Immature natural killer cell (primary cell): ENCODE measurements at places on chromosomes 1 and 21.

DNA sequence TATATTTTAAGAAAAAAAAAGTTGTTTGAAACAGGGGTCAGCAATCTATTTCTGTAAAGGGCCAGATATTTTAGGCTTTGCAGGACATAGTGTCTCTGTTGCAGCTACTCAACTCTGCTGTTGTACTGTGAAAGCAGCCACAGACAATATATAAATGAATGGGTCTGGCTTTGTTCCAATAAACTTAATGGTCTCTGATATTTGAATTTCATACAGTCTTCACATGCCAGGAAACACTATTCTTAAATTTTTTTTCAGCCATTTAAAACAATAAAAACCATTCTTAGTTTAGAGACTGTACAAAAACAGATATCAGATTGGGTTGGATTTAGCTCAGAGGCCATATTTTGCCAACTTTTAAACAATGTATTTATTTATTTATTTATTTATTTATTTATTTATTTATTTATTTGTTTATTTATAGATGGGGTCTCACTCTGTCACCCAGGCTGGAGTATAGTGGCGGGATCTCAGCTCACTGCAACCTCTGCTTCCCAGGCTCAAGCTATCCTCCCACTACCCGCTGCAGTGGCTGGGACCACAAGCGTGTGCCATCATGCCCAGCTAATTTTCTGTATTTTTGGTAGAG is 102.8 kb downstream of the DNM3 start:
- H3K36me3 ChIP-seq, result no peaks in the 10 kb centered on the region
- H3K4me1 ChIP-seq, result no peaks in the 10 kb centered on the region
- no peak overlapping the region for H3K27ac ChIP-seq

DNA sequence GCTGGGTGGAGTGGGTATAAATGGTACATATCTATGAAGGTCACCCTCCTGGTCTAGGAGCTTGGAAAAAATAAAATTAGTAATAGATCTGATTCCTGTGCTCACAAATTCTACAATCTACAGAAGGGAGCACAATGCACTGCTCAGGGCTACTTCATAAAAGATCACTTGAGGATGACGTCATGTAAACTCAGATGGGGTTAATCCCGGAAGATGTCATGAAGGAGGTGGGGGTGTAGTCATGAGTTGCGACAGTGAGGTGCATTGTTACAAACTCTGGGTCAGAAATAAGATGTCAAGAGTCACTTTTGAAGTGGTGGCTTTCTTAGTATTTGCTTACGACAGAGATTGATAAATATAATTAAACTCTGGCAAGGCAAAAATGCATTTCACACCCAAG is 68.2 kb downstream of the LHX9 start:
- H3K27ac ChIP-seq, result no peak overlapping the region
- H3K4me3 ChIP-seq, result no peak overlapping the region
- H3K27me3 ChIP-seq, result peaks cover 1% of the 10 kb centered on the region
- H3K36me3 ChIP-seq, result no peaks in the 10 kb centered on the region
- H3K4me1 ChIP-seq, result peaks cover 13% of the 10 kb centered on the region

DNA sequence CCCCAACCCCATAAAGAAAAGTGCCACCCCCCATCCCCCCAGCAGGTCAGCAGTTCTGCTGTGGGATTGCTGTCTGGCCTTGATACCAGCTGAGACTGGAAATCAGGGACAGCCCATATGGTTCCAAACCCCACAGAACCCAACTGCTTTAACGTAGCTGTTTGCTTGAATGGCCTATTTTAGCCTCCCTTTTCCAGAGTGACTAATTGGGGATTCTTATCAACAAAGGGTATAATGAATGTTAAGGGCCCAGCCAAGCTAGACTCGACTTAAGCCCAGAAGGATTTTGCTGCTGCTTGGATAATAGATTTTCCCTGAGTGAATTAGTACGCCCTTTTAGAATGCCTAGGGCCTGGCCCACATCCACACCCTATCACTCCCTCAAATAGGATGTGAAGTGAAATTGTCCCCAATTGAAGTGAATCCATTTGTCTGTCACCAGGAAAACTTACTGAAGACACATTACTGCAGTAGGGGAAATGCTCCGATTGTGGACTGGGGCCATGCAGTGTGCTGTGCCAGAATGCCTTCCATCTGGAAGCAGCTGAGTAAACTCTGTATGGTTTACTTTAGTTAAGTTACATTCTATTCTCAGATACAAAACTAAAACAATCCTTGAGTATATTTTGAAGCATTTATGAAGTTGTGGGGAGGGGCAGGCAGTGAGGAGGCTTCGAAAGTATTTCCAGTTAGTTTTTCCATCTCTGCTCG is 156.9 kb downstream of the DHRS3 start:
- no peak overlapping the region for H3K4me3 ChIP-seq
- peak overlapping the region; percentile 53 for H3K27ac ChIP-seq
- H3K27me3 ChIP-seq, result peaks cover 2% of the 10 kb centered on the region

DNA sequence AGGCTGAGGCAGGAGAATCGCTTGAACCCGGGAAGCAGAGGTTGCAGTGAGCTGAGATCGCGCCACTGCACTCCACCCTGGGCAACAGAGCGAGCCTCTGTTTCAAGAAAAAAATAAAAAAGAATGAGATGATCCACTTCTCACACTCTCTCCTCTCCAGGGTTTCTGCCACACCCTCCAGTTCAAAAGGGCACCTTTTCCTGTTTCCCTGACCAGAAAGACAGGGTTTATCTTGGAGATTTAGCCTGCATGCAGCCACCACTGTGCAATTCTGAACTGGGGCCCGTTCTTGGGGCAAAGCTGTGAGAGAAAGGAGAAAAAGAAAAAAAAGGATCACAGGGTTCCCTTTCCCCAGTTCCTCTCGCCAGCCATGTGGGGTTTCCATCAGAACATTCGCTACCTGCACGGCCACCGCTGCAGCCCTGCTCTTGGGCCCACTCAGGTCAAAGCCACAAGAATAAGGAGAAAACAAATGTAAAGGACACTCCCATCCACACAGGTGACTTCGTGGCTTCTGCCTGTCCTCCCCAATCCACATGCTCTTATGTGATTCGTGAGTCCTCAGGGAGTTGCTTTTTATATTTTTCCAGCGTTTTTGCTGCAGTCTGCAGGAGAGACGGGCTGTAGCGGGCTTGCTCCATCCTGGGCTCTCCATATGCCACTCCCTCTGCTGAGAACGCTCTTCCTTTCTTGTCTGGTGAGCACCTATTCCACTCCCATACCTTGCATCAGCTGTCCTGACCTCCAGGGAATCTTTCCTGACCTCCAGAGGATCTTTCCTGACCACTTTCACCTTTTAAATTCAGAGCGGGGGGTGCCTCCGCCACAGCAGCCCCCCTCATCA is 26.4 kb downstream of the GNG4 start:
- H3K27me3 ChIP-seq, result no peaks in the 10 kb centered on the region
- no peak for DNase-seq
- no peaks in the 10 kb centered on the region for H3K36me3 ChIP-seq
- no peak overlapping the region for H3K27ac ChIP-seq

DNA sequence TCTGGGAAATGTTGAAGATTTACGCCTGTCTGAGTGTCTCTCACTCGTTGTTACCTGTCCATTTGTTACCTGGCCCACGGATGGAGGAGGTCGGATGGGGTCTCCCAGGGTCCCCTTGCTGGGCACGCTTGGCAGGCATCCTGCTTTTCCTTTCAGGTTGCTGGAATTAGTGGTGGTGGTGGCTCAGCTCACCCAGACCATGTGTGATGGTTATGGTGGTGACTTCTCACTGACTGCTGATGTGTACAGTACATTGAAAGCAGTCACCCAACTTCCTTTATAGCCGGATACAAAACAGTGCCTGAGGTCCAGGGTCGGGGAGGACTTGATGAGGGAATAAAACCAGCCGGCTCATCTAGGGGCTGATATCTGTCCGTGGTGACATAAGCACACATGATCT is 19.5 kb downstream of the MAPKAPK2 start:
- DNase-seq, result peak; percentile 44
- H3K4me3 ChIP-seq, result peak overlapping the region; percentile 71
- H3K27me3 ChIP-seq, result no peaks in the 10 kb centered on the region
- peaks cover 90% of the 10 kb centered on the region for H3K4me1 ChIP-seq
- no peaks in the 10 kb centered on the region for H3K36me3 ChIP-seq

DNA sequence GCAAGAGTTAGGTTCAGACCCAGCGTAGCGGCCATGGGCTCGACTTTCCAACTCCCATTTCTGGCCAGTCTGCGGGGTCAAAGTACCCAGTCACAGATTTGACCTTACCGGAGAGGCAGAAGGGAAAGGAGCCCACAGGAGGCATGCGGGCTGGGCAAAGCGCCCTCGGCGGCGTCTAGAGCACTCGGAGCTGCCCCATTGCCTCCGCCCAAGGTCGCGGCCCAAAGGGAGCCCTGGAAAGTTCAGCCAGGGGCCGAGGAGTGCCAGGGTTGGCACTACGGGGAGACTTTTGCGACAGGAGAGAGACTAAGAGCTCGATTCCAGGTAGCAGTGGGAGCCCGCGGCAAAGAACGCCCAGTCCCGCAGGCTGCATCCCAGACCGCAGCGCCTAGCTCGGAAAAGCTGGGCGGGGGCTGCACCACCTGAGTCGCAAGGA is 896 bp downstream of the KANK4 start:
- no peaks in the 10 kb centered on the region for H3K4me1 ChIP-seq
- no peak overlapping the region for H3K27ac ChIP-seq
- peaks cover 19% of the 10 kb centered on the region for H3K27me3 ChIP-seq
- no peaks in the 10 kb centered on the region for H3K36me3 ChIP-seq

DNA sequence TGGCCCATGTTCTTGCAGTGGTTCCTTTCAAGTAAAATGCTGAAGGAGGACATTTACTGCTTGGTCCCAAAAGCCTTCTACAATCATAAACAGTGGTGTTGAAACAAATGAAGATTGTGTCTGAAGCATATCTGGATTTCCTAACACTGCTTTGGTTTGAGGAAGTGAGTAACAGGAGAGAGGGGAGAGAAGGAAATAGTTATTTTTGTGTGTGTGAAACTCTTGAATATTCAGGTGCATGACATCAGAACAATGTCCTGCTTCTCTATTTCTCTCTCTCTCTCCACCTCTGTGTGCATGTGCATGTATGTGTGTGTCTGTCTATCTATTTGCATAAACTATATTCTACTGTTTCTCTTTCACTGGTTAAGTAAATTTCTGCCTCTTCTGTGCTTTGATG is 61.4 kb upstream of the TNFSF18 start:
- no peak for DNase-seq
- H3K27ac ChIP-seq, result no peak overlapping the region
- no peak overlapping the region for H3K4me3 ChIP-seq
- H3K36me3 ChIP-seq, result peaks cover 8% of the 10 kb centered on the region
- no peaks in the 10 kb centered on the region for H3K27me3 ChIP-seq
- H3K4me1 ChIP-seq, result no peaks in the 10 kb centered on the region

GRCh38 chr1:84506002-84506728 is at the start of the genes GNG5 and SPATA1:
GNG5 (minus strand) TSS chr1:84506581; CDS start chr1:84506091, 490 bp downstream.
SPATA1 (plus strand) TSS chr1:84506386; CDS start chr1:84516360, 9,974 bp downstream.
- peak within 1 kb of the TSS; percentile 99 for H3K27ac ChIP-seq
- H3K27me3 ChIP-seq, result peaks cover 3% of the 10 kb centered on the region
- H3K4me1 ChIP-seq, result peaks cover 57% of the 10 kb centered on the region
- peak; percentile 97 for DNase-seq

DNA sequence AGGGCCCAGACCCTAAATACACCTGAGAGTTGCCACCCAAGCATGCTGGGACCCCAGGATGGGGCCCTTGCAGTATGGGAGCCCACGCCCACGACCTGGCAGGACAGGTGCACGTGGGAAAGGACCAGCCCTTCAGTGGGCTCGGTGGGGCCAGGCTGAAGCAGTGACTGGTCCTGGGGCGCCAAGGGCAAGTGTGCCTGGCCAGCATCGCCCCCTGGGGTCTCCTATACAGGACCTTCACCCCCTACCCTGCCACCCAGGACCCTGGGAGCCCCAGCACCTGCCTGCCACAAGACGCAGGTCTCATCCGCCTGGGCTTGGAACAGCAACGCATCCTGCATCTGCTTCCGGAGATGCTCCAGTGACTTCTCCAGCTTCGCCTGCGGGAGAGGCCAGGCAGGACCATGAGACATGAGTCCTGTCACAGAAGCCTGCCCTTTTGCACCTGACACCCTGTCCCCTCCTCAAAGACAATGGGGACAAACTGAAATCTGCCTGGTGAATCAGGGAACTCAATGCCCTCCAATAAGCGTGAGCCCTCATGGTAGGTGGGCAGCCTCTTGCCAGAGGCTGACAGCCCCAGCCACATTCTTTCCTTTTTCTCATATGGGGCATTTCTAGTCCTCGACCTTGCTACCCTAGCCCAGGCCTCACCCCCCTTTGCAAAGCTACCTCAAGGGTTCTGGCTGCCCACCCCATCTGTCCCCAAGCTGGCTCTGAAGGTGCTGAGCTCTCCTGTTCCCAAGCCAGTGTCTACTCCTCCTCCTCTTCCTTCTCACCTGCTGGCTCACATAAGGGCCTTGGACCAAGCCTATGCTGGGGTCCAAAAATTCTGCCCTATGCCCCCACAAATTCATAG is 4.6 kb downstream of the TRIM11 start:
- H3K36me3 ChIP-seq, result peaks cover 9% of the 10 kb centered on the region
- H3K27ac ChIP-seq, result no peak overlapping the region
- H3K4me1 ChIP-seq, result peaks cover 65% of the 10 kb centered on the region
- peaks cover 10% of the 10 kb centered on the region for H3K27me3 ChIP-seq
- DNase-seq, result no peak
- H3K4me3 ChIP-seq, result no peak overlapping the region

GRCh38 chr1:225652729-225653462 is at the start of gene ENAH:
ENAH (minus strand) TSS chr1:225653123; CDS start chr1:225652690, 433 bp downstream.
- peak; percentile 7 for DNase-seq
- no peaks in the 10 kb centered on the region for H3K36me3 ChIP-seq
- peaks cover 33% of the 10 kb centered on the region for H3K27me3 ChIP-seq
- peaks cover 12% of the 10 kb centered on the region for H3K4me1 ChIP-seq

DNA sequence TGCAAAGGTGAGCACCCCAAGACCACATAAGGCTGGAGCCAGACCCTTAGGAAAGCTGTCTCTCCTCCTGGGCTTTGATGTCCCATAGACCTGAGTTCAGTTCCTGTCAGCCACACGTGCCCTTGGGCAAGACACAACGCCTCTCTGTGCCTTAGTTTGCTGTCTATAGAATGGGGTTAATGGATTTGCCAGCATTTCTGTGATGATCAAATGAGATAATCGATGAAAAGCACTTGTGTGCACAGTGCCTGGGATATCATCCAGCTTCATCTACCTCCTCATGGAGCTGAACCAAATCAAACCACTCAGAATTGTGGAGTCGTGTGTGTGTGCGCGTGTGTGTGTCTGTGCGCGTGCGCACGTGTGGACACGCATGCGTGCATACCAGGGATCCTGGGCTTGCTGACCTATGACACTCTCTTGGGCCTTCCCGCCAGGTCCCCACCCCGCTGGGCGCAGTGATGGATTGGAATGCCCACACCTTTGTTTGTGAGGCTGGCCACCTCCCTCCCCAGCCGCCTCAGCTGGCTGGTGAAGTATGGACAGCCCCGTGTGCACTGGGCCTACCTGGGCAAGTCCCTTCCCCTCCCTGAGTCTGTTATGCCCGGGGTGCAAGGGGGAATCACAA is 5.2 kb downstream of the TTC22 start:
- H3K4me1 ChIP-seq, result peaks cover 63% of the 10 kb centered on the region
- H3K27me3 ChIP-seq, result no peaks in the 10 kb centered on the region
- peak overlapping the region; percentile 66 for H3K27ac ChIP-seq
- peaks cover 6% of the 10 kb centered on the region for H3K36me3 ChIP-seq
- H3K4me3 ChIP-seq, result no peak overlapping the region
